ENCODE measurements at places on chromosomes 13 and 19.

- DNase-seq = no peak
Observed at GRCh38 chr13:23751195-23751594, 138.0 kb downstream of the MIPEP start.

GRCh38 chr19:416416-416815 is 7.5 kb upstream of the C2CD4C start:
- no peak for DNase-seq

DNA sequence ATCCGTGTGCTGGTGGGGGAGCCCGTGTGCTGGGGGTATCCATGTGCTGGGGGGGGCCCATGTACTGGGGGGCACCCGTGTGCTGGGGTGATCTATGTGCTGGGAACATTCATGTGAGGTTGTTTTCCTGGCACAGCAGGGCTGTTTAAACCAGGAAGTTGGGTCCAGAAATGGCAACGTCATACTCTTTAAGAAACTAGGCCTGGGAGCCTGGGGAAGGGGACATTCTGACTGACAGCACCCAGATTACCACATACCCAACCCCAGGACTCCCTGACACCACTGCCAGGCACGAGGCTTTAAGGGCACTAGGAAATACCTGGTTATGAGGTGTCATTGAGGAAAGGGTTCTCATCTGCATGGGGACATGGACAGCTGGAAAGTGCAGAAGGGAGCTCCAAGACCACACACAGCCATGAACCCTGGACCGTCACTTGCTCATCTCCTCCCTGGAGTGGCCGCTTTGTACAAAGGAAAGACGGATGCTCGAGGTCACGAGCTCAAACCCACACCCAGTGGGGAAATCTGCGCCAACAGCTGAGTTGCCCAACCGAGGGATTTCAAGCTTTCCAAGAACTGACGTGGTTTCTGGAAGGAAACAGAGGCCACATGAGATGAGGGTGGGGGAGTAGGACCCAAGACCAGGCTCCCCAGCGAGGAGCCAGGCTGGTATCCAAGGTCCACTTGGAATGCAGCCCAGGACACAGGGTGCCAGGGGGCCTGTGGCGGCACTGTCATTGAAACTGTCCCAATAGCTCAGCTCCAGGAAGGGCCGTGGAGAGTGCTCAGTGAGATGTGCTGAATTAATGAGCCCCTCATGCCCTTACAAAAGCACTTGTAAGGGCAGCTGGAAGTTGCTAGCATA is 40.9 kb downstream of the RAB20 start:
- DNase-seq = no peak

DNA sequence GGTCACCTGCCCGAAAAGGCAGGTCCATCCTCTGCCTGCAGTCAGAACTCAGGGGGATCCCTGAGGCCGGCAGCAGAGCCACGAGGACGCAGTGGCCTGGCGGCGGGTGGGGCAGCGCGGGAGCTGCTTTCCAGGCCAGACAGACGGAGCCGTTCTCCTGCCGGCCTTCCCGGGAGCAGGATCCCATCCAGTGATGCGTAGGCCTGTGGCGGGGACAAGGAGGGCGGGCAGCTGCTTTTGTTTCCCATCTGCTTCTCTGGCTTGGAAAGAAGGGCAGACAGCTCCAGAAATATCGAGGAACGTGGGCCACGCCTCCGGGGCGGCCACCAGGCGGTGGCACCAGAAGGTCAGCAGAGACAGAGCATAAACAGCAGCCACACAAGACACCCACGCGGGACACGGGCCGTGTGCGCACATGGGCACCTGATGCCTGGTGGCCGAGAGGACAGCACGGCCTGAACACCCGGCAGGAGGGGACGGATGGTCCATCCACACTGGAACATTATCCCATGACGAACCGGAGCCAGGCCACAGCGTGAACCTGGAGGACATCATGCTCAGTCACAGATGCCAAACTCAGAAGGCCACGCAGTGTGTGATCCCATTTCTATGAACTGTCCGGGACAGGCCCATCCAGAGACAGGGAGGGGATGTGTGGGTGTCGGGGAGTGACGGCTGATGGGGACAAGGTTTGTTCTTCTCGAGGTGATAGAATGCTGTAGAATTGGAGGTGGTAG is 13.9 kb upstream of the MKNK2 start:
- DNase-seq = no peak

- DNase-seq = no peak
Observed at GRCh38 chr13:29523199-29523961, 72.1 kb downstream of the SLC7A1 start.

DNA sequence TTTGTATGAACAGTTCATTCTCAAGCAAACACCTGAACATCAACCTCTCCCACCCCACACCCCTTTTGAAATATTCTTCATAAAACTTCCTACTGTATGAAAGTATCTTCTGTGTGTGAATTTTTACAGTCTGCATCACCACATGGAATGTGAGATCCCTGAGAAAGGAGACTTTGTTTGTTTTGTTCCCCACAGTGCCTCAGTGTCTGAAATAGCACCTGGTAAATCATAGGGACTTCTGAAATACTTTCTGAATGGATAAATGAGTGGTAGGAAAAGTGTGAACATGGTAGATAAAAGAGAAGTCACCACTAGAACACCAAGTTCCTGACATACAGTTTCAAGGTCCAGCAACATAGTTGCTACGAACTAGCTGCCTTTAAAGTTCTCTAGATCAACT is 1071.2 kb downstream of the EFNB2 start:
- no peak for DNase-seq

- no peak for DNase-seq
Observed at GRCh38 chr19:52535771-52536447, 8.4 kb downstream of the ZNF808 start.

GRCh38 chr13:50635504-50635903 is 208.0 kb downstream of the DLEU7 start:
- no peak for DNase-seq

GRCh38 chr13:77874406-77874805 is 44.2 kb downstream of the EDNRB start:
- no peak for DNase-seq

DNA sequence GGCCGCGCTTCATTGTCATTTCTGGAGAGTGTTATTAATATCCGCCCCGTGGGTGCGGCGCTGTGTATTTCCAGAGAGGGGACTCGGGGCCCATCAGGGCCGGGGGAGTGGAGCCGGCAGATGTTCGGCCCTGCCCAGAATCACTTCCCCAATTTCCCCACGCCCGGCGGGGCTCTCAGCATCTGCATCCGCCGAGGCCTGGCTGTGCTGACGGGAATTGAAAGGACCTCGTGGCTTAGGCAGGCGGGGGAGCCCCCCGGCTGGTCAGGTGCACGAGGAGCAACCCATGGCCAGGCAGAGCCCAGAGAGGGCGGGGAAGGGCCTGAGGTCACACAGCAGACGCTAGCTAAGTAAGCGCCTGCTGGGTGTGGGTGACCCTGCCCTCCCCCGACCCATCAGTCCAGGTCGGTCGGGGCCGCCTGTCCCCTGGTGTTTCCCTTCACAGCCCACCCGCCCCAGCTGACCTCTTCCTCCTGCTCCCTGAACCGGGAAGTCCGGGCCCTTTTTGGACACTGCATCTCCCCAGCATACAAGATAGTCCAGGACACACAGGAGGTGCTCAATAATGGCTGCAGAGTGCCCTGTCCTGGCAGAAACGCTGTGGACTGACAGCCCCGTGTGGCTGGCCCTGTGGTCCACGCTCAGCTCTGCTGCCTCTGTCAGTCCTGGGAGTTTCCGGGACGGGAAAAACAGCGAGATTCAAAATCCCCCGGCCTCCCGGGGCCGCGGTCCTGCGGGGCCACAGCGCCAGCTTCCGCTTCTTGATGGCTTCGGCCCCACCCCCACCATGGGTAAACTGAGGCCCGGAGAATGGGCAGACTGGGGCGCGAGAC is 22.1 kb downstream of the ARID3A start:
- DNase-seq = no peak

DNA sequence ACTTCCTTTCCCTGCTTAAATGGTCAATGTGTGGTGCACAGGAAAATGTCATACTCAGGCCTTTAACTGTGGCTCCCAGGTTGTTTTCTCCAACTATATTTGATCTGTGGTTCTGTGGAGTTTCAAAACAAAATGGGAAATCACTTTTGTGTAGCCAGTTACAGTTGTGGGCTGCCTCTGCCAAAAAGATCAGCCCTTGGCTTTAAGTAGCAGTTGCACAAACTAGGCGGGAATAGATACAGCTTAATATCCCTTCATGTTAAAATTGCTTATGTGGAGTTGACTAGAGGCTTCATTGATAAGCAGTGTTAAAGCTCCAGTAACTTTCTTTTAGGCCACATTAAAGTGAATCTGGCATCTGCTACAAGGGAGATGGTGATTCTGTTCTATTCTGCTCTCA is 284.8 kb downstream of the SHISA2 start:
- DNase-seq = no peak

- DNase-seq = no peak
Observed at GRCh38 chr13:106113796-106114195, 421.7 kb downstream of the EFNB2 start.

DNA sequence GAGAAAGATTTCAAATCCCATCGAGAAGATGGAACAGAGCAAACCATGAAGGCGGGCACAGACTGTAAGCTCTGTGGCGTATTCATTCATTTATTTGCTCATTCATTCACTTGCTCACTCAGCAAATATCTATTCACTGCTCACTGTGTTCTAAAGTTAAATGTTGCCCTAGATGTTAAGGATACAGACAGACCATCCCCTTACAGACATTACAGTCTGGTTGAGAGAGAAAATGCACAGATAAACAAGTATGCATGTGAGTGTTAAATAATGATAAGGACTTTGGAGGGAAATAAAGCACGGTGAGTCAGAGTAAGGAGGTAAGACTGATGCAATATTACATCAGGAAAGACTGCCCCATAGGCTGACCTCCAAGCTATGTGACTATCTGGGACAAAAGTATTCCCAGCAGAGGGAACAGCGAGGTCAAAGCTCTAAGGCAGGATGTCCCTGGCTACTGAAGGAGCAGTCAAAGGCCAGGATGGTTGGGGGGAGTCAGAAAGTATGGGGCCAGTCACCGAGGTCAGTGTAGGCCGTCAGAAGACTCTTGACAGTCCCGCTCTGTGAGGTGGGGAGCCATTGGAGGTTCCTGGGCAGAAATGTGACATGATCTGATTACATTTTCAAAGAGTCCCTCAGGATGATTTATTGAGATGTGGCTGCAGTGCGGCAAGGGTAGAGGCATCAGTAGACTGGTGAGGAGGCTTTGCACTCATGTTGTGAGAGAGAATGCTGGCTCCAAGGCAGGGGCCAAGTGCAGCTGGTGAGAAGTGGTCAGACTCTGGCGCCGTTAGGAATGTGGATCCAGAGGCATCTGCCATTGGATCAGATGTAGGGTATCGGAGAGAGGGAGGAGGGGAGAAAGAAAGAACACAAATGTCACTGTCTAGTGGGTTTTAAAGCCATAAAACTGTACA is 37.9 kb downstream of the MBNL2 start:
- no peak for DNase-seq

DNA sequence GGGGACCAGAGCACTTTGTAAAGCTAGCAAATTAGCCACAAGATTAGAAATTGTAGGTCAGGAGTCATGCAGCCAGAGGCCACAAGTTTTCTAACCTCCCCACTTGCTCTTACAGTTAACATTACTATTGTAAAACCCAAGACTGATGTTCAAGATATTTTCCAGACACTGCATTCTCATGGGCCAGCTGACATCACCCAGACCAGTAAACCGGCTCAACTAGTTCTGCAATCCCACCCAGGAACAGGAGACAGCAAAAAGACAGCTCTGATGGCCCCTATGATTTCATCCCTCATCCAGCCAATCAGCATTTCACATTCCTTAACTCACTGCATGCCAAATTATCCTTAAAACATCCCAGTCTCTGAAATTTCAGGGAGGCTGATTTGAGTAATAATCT is 178.5 kb downstream of the PRR20E start:
- no peak for DNase-seq

Measured in HEK293T (cell line).